Stimulated activated naive B cell treated with anti-CD40 and anti-IgM and Interleukin-4, amounts not matched to agents 10 μg/mL and 1 μg/mL and 100 μg/mL, for 72 hours (primary cell): ENCODE measurements at places on chromosomes 3 and 15.

DNA sequence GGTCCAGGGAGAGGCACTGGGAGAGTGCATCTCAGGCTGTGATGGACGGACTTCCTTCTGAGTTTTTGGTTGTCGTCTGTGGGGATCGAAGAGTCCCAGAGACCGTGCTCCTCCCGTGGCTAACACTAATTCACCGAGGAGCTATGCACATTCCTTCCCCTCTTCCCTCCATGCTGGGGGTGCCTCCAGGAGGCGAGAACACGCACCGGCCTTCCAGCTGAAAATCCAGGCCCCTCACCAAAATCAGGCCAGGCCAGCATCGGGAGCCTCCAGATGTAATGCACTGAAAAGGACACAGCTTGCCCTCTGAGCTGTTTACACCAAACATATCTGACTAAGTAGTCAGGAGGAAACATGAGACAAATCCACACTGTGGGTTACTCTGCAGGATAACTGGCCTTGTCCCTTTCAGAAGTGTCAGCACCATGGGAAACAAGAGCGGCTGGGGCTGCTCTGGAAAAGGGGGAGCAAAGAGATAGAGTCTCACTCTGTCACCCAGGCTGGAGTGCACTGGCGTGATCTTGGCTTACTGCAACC, 5.5 kb downstream of the RNU5B-1 start:
- no peak for DNase-seq

DNA sequence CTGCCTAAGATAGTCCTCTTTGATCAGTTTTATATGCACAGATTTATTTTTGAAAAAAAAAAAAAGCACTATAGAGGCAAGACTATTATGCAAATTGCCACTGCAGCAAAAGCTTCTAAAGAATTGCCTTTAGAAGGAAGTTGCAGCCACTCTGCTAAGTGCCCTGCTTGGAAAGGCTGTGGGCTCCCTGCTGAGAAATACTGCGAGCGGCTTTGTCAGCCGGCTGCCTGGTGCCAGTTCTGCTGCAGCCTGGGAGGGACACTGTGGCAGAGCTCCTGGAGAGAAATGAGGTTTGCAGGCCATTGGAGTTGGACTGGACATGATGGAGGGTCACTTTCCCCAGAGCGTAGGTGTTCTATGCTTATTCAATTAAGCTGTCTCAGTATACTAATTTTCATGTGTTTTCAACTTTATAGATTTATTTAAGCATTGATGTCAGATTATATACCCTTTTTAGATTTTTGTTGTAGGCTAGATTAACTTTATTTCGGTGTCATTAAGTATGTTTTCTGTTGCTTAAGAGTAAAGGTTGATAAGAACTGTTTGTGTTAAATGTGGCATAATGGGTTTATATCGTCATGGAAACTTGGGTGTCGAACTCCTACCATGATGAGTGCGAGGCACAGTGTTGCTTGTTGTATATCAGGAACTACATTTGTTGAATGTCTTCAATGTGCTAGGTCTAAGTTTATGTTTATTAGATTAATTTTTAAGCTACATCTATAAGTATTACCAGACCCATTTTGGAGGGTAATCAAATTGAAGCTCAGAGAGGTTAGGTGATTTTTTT, 6.6 kb downstream of the MAP2K5 start:
- DNase-seq, result no peak

GRCh38 chr3:143163562-143164100, 44.1 kb downstream of the CHST2 start:
- DNase-seq, result no peak

DNA sequence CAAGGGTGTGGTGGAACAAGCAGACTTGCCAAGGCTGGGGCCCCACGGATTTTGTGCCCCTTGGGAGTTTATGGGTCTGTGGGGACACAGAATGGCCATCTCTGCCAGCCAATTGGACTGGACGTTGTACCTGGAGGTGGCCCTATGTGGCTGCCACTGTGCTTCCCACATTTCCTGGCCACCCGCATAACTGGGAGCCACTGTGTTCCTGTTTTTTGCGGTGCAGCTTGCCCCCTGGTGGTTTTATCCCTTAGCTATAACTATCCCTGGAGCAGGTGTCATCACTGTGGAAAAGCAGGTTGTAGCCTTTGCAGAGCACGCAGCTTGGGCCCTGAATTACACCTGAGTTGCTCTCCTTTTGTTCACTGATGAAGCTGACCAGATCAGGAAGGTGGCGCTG, 306.3 kb downstream of the ZPLD1 start:
- no peak for DNase-seq

- no peak for DNase-seq
Observed at GRCh38 chr3:123084738-123085237, 18.0 kb downstream of the PDIA5 start.

- no peak for DNase-seq
Observed at GRCh38 chr3:14352002-14352627, 50.3 kb upstream of the SLC6A6 start.

- DNase-seq, result no peak
Observed at GRCh38 chr3:178584722-178585380, 48.6 kb downstream of the KCNMB2 start.

DNA sequence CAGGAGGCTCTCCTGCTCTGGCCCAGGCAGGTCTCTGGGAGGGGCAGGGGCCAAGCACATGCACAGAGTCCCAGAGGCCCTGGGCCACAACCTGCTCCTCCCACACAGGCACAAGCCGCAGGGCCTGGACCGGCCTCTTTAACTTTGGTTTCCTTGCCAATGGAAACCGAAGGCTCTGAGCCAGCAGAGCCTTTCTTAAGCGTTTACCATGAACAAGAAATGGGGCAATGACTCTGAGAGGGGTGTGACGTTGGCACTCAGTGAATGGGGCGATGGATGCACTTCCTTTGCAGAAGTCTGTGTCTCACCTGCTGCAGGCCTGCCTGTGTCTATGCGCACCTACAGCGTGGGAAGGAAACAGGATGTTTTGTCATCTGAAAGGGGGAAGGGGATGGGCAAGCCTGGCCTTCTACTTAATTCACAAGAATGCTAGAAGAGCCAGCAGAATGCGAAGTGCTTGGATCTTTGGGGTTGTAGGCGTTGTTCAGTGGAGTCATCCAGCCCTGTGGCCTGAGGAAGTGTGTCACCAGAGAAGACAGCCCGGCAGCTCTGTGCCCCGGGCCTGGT, 41.8 kb downstream of the IFT122 start:
- DNase-seq, result no peak

DNA sequence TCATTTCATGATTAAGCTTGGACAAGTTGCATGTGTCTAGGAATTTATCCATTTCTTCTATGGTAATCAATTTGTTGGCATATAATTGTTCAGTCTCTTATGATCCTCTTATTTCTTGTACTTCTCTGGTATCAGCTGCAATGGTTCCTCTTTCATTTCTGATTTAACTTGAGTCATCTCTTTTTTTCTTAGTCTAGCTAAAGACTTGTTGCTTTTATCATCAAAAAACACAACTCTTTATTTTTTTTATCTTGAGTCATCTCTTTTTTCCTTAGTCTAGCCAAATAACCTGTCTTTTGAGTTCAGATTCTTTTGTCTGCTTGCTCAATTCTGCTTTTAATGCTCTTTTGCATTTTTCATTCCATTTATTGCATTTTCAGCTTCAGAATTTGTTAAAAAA, 37.3 kb downstream of the UBE3A start:
- DNase-seq, result no peak

DNA sequence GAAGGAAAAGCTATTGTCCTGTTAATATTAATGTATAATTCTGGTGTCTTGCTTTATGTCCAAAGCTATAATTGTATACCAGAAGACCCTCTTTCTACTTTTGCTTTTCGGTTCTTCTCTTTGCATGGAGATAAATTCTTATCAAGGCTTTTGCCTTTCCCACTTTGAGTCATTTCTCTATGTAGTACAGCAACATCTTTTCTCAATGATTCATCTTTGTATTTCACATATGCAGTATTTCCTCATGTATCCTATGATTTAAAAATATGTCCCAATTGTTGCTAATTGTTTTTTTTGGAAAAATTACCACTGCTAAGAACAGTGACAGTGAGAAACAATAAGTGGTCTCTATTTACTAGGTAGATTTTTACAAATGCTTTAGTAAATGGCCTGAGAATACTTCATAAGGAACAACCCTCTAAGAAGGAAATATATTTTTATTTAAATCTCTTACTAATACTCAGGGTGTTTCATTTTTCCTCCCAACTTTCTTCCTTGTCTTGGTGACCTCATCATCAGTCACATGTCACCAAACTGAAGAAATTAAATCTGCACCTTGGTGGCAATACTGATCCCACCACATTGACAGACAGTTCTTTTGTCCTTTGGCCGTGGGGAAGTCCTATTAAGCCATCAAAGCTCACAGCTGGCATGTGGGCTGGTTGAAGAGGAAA, 290.6 kb downstream of the SATB1 start:
- DNase-seq, result no peak

GRCh38 chr3:30855400-30856292, 38.8 kb downstream of the GADL1 start:
- DNase-seq, result no peak

GRCh38 chr3:32371461-32372212, 20.0 kb upstream of the CMTM7 start:
- no peak for DNase-seq

- DNase-seq, result no peak
Observed at GRCh38 chr3:150242220-150242936, 165.7 kb upstream of the TSC22D2 start.

- no peak for DNase-seq
Observed at GRCh38 chr3:190733591-190734146, 128.8 kb downstream of the GMNC start.

- DNase-seq, result no peak
Observed at GRCh38 chr3:18111796-18112232, 313.3 kb downstream of the SATB1 start.

GRCh38 chr15:73190189-73190601, 137.9 kb downstream of the NEO1 start:
- DNase-seq, result no peak

GRCh38 chr3:168878655-168879054, 782.9 kb upstream of the GOLIM4 start:
- DNase-seq, result no peak

- no peak for DNase-seq
Observed at GRCh38 chr15:45376300-45376928, 1.9 kb downstream of the GATM start.

- DNase-seq, result no peak
Observed at GRCh38 chr15:92677999-92678398, 22.4 kb upstream of the FAM174B start.

GRCh38 chr3:22450786-22451400, 699.9 kb upstream of the ZNF385D start:
- DNase-seq, result no peak

DNA sequence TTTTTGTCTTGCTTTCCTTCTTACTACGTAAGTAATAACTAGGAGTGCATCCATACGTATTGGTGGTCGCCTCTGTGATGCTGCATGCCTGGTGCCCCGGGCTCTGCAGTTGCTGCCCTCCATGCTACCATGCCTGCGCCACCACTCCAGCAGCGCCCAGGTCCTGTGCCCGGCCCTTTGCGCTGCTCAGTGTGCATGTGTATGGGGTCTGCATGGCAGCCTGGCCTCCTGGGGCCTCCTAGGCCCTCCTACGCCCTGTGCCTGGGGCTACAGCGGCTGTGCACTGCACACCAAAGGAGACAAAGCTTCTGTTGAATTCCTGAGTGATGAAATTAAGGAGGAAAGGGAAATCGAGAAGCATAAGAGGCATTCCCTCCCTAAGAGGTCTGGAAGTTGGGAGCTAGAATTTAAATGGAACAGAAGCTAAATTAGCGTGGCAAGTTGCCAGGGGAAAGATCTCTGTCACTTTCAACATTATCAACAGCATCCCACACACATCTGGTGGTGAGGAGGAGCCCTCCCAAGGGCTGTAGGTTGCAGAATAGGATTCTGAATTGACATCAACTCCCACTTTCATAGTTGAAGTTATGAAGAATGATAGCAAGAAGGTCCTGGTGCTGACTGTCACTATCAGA, 275.0 kb upstream of the CHRM5 start:
- no peak for DNase-seq

GRCh38 chr15:69317392-69317841, 18.7 kb downstream of the PAQR5 start:
- DNase-seq, result no peak

GRCh38 chr3:99920481-99921376, 103.1 kb downstream of the CMSS1 start:
- no peak for DNase-seq

- DNase-seq, result no peak
Observed at GRCh38 chr3:182809531-182809930, 16.2 kb downstream of the ATP11B start.

- no peak for DNase-seq
Observed at GRCh38 chr3:2915826-2916225, 194.3 kb downstream of the IL5RA start.

- no peak for DNase-seq
Observed at GRCh38 chr3:164737174-164737573, 341.1 kb downstream of the SI start.

DNA sequence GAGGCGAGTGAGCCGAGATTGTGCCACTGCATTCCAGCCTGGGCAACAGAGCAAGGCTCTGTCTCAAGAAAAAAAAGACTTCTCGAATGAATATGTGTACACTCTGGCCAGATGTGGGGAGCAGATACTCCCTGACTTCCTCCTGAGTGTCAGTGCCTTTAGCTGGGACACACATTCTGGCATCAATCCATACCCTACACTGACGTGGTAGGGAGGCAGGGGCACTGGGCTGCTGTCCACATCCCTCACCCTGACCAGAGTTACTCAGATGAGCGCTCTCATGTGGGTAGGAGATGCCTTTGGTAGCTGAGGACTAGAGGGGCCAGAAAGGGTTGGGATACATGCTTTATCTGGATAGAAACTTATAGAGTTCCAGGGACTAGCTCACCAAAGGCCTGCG, 15.6 kb downstream of the LIMD1 start:
- DNase-seq, result no peak

DNA sequence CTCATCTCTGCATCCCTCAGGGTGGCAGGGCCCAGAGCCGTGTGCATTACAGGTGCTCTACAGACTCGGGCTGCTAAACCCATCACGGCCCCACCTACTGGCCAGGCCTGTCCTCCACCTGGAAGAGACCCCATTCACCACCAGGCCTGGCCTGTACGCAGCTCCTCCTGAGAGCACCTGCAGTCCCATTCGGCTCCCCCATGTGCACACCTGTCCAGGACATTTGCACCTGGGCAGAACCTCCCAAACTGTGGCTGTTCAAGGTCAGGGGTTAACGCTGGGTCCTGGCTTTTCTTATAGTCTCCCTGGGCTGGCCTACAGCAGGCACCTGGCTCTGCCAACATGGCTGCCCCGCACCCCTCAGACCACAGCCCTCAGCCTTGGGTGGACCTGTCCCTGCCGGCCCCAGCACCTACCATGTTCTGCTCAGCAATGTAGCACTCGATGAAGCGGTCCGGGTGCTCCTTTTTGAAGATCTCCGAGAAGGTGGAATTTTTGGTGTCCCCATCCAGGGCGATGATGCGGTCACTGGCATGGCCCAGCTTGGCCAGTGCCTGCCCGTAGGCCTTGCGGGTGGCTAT, 25.7 kb downstream of the TKT start:
- DNase-seq, result no peak
